ENCODE measurements at places on chromosomes 12 and 14.
A peak's percentile ranks its signal among the peaks of the same experiment; 100 is the strongest.

GRCh38 chr14:87952307-87953094 is 40.5 kb downstream of the GALC start:
- no peak for DNase-seq

DNA sequence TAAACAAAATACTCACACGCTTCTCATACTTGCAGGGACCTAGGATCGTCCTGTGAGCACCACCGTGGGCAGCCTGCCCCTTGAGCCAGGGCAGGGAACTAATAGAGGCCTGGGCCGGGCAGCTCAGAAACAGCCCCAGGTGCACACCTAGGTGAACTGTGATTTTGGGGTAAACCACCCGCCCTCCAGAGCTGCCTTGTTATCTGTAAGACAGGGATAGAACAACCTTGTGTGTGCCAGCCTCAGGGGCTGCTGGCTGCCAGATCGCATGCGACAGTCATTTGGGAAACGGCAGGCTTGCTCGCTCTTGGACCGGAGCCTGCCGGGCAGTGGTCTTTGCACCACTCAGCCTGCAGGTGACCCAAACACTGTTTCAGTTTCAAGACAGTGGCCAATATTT is 86.8 kb downstream of the ADGRD1 start:
- no peak for DNase-seq

- no peak for DNase-seq
These were observed 107.3 kb downstream of the FOXN3 start for GRCh38 chr14:89309670-89310177.

- DNase-seq, result no peak
These were observed 42.8 kb downstream of the SLC35F4 start for GRCh38 chr14:57823015-57823660.

GRCh38 chr12:62686938-62687337 is 220.3 kb downstream of the MON2 start:
- peak; percentile 38 for DNase-seq

DNA sequence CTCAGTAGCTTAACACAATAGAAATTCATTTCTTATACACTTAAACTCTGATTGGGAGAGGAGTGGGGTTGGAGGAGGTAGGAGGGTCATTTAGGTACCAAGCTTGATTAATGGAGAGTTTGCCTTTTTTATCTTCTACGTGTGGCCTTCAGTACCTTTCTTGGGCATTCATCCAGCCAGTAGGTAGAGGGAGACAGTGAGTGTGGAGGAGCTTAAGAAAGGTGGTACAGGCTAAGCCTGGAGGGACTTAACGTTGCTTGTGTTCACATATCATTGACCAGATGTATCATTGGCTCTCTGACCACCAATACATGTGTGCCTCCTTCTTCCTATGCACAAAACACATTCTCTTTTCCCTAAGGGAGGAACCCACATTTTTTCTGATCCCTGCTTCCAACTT is 232.9 kb upstream of the CRY1 start:
- no peak for DNase-seq

DNA sequence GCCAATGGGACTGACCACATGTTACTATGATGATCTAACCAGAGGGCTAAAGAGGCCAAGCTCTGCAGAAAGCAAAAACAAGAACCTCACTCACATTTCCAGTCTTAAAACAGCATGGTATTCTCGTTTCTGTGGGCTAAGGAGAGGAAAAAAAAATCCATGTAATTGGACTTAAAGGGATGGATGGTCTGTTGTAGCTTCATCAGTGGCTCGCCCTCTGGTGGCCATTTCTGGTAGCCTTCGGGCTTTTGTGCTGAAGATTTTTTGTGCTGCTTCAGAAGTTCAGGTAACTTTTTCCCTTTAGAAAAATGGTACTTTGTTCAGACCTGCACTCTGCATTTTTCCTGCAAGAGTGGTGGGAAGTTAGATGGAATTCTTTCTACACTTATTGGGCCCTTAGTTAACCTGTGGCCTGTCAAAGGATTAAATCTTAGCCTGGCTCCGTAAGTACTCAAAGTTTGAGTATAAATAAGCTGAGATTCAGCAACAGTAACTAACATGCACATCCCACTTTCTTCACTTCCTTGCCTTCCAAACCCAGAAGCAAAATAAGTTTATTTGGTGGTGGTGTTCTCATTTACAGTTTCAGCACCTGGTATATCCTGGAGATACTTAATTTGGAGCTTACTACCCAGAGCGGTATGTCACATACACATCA is 22.3 kb downstream of the DCAF4 start:
- peak; percentile 63 for DNase-seq

DNA sequence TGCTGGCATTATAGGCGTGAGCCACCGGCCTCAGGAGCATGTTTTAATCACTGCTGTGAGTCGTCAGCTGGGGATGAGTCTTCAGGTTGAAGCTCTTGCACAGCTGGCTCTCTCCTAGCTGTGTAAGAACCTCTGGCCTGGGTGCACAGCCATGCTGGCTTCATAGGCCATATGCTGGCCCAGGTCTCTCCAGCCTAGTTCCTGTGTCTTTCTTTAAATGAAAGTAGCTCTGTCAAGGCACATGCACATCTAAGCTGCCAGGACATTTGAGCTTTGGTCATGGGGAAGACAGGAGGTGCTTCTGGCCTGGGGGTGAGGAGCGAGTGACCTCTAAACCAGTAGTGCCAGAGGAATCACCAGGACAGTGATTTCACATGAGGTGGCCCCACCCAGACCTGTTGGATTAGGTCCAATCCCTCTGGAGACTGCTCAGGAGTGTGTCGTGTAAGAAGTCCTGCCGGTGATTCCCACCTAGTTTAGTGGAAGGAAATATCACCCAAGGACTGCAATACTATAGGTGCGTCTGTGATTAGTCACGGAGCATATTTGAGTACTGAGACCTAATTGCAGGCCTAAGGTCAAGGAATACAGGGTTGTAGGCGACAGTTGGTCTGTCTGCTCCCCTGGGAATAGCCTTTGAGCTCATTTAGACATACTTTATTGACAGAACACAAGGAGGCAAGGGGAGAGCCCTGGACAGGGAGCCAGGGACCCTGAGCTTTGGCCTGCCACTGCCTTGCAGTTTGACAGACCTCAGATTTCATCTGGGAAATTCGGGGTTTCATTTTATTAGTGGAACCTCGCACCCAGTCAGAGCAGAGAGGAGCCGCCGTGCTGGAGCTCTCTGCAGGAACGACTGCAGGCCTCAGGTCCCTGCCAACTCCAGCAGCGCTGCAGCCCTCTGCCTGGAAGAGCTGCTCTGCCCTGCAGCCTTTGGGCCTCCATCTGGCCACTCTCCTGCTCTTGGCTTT is 67.0 kb downstream of the ANKRD9 start:
- DNase-seq, result peak; percentile 45

DNA sequence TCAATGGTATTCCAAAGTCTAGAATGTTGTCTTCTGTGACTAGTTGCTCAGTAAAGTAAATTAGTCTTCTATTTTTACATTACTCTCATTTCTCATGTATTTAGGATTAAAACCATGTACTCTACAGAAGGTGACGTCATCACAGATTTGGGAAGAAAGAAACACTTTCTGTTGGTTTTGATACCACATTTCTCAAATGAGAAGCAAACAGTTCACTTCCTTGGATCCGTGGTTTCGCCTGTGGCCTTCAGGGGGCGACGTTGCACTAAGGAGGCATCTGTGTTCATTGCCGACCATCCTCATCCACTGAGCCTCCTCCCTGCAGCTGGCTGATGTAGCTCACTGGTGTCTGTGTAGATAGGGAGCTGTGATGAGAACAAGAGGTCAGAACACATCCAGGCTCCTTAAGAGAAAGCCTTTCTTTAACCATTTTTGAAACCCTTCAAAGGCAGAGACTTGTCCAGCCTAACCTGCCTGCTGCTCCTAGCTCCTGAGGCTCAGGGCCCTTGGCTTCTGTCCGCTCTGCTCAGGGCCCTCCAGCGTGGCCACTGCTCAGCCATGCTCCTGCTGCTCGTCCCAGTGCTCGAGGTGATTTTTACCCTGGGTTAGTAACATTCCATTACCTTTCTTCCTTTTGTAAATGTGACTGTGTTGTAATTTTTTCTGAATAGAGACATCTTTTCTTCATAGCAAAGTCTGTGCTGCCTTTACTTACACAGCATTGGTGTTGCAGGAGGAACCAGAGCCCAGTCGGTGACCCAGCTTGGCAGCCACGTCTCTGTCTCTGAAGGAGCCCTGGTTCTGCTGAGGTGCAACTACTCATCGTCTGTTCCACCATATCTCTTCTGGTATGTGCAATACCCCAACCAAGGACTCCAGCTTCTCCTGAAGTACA is 220.6 kb upstream of the OR4E1 start:
- DNase-seq, result no peak

DNA sequence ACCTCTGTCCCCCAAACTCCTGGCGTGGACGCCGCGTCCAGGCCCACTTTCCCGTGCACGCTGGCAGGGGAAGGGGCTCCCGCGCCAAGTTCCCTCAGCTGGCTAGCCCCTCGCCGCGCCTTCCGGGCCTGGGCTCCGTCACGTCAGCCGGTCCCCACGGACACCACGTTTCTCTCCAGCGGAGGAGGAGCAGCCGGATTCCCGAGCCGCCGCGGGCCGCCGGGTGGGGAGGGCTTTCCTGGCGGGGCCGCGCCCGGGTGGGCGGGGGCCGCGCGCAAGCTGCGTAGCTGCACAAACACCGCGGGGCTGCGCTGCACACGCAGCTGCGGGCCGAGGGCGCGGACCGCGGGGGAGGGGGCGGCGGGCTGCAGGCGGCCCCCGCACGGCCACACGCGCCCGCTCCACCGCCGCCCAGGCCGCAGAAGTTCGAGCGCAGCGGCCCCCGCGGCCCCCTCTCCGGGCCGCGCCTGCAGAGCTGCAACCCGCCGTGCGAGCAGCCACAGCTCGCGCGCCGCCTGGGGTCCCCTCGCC is 45.1 kb upstream of the PNMA1 start:
- peak; percentile 45 for DNase-seq

DNA sequence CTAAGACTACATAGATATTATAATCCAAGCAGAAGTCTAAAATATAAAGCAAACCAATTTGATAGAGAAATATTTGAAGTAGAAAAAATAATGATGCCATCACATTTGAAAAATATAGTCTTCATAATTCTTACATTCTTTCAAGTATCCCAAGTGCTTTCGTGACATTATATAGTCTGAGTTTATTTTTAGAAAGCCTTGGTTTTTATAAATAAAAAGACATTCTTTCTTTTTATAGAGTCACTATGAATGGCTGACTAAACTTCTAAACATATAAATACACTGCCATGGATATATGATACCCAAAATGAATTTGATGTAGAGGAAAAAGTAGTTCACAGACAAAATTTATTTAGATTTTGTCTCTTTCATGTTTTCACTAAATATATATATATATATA is 135.1 kb upstream of the PDZRN4 start:
- DNase-seq, result no peak

DNA sequence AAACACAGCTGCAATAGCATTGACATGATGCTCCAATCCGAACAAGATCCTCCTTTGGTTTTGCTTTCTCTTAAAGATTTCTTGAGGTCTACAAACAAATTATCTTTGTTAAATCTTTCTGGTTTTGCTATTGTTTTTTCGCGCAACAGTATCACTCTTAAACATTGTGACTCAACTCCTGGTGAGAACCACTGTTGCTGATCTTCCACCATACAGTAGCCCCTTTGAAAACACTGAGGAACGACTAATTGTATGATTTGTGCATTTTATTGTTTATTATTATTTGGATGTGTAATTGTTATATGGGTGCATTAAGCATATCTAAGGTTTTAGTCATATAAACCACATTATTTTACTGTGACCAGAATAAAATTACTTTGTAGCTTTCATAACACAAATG is 282.8 kb downstream of the EGLN3 start:
- DNase-seq, result peak; percentile 62

DNA sequence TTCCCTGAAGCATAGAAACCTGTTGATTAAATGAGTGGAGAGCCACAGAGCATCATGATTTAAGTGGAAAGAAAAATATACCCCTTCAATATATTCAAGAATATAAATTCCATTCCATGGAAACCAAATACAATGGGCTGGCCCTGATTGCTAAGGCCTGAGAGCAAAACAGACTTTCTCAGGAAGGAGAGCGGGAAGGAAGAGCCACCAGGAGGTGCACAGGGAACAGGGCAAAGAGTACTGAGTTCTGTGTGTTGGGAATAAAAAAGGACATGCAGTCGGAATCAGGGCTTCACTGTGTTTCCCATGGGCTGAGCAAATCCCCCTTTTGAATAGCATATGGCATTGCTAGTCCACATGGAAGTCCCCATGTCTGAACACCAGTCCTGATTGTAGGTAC is 69.7 kb upstream of the PLEKHG3 start:
- DNase-seq, result no peak

- no peak for DNase-seq
These were observed 60.0 kb downstream of the TMTC2 start for GRCh38 chr12:82746668-82747067.

GRCh38 chr12:53561590-53561953 is 54.3 kb upstream of the NPFF start:
- peak; percentile 93 for DNase-seq

DNA sequence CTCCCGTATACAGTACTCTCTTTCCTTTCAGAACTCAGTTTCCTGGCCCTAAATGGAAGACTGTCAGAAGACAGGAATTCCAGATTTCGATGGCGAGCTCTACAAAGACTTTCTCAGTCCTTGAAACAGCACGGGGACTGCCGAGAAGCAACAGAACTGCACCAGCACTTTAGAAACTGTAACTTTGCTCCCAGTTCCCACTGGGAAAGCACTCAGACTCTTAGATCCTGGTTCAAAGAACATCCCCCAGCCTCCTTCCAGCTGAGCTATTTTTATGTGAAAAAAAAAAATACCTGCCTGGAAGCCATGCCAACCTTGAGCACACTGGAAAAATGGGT is 1.8 kb downstream of the PXN start:
- DNase-seq, result no peak

Data from fibroblast of mammary gland (primary cell).